Right renal pelvis (tissue), 4 donors: ENCODE measurements at places on chromosomes 6 and 20. TPM values are rescaled to one million over a fixed set of nuclear protein-coding genes. Genes with fewer than 3 reads are reported as not detected.

Gene HLA-DPB1
- polyA plus RNA-seq: 21.0 TPM

GRCh38 chr6:146224449-146224848 is 195.6 kb downstream of the GRM1 start:
- no peak for DNase-seq

DNA sequence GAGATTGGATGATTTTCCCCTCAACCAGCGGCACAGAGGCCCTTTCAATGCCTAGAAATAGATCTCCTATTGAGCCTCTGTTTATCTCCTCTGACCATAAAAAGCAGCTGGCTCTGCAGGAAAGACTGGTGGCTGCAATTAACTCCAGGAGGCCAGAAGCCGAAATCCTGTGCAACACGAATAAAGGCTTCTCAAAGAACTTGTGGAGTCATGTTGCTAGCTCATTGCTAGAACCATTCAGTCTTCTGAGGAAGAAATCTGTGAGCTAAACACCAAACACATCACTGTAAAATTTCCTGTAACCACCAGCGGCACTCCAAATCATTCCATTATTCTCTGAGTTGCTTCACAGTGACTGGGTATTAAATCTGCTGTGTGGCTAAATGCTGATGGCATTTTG is 49.1 kb upstream of the TPD52L1 start:
- no peak for DNase-seq

DNA sequence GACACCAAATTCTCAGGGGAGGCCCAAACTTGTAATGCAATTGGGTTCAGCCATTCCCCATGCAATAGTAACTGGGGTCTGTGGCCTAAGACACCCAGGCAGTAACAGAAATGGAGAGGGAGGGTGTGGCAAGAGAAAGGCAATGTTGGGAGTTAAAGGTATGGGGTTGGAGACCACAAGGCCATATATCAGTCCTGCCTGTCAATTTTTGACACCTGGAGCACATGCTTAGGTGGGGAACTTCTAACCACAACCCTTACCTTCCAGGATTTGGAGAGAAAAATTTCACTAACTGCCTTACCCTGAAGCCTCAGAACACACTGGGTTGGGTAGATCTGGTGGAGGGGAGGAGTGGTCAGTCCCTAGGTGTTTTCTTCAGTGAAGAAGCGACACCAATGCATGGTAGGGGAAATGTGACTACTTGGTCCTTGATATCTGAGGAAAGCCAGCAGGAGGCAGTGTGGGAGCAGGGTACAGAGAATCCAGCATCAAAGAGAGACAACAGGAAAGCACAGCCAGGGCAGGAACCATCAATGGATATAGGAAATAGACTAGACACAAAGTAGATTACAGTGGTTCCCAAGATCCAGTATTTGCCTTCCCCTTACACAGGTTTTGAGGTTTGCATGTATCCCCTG is 6.8 kb upstream of the USP49 start:
- no peak for DNase-seq

Gene SMOC2
- polyA plus RNA-seq: 36.5 TPM

Gene BCAS1
- 2.4 TPM for polyA plus RNA-seq

Gene CPXM1
- polyA plus RNA-seq: 234 TPM

DNA sequence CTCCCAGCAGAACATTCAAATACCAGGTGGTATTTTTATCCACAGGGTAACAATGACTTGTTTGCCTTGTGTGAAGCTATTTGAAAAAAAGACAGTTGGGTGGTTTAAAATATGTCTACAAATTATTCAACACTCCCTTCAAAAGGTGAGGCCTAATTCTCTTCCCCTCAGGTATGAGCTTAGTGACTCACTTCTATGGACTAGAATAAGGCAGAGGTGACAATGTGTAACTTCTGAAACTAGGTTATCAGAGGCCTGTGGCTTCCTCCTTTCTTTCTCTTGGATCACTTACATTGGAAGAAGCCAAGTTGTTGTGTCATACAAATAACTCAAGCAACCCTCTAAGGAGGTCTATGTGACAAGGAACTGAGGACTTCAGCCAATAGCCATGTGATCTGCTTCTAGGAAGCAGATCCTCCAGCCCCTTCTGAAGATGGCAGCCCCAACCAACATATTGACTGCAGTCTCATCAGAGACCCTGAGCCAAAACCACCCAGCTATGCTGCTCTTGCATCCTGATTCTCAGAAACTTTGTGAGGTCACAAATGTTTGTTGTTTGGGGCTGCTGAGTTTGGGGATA is 102.6 kb downstream of the SNAP25 start:
- no peak for DNase-seq

Gene MYLK2
- polyA plus RNA-seq: 0.94 TPM

DNA sequence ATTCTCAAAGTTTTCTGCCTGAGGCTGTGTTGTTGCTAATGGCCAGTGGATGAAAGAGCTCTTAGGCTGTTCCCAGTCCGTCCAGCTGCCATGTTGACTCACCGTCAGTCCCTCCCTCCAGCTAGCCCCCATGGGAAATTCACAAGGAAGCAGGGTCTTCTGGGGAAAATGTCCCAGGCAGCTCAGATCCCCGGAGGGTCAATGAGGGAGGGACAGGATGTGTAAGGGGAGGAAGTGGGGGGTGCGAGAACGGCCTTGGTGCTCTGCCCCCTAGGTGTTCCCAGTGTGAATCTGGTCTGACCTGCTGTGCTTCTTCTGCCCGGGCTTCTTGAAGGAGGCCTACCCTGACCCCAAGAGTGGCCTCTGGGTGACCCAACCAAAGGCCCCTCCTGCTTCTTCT is 65.9 kb downstream of the CEBPB start:
- DNase-seq: no peak

Gene EPHA7
- 47.4 TPM for polyA plus RNA-seq

GRCh38 chr20:22371843-22372242 is 212.5 kb downstream of the FOXA2 start:
- DNase-seq: no peak

DNA sequence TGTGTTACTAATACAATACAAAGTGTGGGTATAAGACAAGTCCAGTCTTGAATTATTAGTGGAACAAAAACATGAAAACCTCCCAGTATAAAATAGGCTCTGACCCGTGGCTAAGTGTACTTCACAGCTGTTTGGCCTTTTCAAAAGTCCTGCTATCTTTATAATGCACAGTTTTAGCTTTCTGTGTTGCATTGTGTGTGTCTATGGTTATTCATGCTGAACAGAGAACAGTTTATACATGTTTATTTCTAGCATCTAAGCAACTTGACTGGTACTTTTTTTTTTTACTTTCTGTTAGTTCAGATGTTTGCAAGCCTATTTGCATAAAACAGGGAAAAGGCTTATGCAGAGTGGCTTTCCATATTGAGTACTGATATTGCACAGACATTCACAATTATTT is 119.2 kb upstream of the CCN2 start:
- DNase-seq: no peak

DNA sequence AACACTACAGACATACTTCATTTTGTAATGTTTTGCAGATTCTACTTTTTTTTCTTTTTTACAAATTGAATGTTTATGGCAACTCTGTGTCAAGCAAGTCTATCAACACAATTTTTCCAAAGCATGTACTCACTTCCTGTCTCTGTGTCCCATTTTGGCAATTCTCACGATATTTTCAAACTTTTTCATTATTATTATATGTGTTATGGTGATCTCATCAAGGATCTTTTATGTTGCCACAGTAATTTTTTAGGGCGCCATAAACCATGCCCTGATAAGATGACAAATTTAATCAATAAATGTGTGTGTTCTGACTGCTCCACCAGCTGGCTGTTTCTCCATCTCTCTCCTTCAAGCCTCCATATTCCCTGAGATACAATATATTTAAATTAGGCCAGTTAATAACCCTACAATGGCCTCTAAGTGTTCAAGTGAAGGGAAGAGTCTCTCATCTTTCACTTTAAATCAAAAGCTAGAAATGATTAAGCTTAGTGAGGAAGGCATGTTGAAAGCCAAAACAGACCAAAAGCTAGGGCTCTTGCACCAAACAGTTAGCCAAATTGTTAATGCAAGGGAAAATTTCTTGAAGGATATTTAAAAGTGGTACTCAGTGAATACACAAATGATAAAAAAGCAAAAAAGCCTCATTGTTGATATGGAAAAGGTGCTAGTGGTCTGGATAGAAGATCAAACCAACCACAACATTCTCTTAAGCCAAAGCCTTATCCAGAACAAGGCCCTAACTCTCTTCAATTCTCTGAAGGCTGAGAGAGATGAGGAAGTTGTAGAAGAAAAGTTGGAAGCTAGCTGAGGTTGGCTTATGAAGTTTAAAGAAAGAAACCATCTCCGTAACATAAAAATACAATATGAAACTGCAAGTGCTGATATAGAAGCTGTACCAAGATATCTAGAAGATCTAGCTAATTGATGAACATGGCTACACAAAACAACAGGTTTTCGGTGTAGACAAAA is 194.4 kb upstream of the TAB2 start:
- no peak for DNase-seq

DNA sequence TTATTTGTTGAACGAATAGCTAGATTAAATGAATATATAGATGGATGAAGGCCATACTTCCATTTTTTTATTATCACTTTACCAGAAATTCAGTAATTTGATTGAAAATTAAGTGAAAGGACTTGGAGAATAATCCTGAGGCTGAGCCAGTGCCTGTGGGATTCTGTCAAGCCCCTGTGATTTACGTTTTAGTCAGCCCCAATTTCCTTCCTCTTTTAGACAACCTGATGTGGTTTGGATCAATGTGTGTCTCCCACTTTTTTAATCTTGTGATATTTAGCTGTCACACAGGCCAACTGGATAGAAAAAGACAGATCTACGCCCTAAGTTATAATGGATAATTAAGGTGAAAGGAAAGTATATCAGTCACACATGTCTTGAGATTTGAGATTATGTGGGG is 188.8 kb downstream of the EDN1 start:
- no peak for DNase-seq

GRCh38 chr6:2976571-2977085 is 5.3 kb upstream of the SERPINB6 start:
- no peak for DNase-seq

DNA sequence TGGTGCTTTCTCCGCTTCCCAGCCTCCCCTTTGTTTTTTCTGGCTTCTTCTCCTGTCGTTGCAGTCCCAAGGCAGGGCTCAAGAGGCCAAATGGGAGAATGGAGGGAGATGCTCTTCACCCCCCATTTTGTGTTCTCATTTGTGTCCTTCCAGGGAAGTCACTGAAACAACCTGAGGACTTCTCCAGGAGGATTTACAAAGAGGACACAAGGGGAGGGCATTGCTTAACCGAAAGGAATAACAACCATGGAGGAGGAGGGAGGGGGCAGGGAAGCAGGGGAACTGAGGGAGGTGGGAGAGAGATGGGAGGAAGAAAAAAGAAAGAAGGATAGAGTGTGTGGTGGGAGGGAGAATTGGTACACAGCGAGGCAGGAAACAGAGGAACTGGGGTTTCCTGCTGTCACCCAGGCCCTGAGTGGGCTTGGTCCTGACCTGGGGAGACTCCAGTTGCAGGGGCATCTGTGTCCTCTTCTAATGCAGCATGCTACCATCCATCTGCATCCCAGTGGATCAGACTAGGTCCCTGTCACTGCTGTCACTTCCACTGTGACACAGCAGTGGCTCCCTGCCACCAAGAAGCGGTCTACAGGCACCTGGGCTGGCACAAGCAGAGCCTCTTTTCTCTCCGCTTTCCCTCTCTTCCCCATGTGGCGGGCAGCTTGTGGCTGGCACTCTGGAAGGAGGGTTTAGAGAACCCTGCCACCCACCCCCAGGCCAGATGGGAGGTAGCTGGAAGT is 17.1 kb upstream of the MLN start:
- DNase-seq: no peak

DNA sequence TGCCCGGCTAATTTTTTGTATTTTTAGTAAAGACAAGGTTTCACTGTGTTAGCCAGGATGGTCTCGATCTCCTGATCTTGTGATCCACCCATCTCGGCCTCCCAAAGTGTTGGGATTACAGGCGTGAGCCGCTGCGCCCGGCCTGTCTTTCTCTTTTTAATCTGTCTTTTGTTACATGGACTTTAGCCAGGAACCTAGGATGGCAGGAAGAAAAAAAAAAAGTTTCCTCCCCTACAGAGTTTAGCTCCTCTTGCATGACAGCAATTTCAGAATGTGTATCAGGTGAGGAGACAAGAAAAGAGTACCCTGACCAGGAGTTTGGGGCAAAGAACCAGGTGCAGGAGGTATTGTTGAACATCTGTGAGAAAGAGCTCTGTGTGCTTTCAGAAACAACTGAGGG is 21.4 kb upstream of the TXLNB start:
- no peak for DNase-seq

DNA sequence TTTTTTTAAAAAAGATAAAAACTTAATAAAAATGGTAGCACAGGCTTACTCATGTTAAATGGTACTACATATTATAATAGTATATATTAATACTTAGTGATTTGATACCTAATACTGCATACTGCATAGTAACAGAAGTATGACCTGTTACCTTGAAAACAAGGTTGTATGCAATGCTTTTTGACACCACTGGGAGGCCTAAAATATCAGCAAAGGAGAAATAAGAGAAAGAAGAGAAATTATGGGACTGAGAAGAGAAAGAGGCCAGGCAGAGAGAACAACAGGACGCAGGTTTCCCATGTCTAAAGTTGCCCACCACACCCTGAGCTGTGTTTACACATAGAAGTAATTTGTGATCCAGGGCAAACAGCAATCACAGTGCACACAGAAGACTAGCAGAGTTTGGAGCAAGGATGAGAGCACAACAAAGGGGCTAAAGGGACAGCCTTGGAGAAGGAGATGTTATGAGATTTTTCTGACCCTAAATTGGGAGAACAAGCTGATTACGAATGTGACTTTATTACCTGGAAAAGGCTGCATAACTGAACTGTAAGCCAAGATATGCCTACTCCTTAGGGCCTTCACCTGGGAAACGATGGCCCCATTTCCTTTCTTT is 73.2 kb downstream of the ROS1 start:
- DNase-seq: no peak

Gene CNKSR3
- 64.0 TPM for polyA plus RNA-seq

DNA sequence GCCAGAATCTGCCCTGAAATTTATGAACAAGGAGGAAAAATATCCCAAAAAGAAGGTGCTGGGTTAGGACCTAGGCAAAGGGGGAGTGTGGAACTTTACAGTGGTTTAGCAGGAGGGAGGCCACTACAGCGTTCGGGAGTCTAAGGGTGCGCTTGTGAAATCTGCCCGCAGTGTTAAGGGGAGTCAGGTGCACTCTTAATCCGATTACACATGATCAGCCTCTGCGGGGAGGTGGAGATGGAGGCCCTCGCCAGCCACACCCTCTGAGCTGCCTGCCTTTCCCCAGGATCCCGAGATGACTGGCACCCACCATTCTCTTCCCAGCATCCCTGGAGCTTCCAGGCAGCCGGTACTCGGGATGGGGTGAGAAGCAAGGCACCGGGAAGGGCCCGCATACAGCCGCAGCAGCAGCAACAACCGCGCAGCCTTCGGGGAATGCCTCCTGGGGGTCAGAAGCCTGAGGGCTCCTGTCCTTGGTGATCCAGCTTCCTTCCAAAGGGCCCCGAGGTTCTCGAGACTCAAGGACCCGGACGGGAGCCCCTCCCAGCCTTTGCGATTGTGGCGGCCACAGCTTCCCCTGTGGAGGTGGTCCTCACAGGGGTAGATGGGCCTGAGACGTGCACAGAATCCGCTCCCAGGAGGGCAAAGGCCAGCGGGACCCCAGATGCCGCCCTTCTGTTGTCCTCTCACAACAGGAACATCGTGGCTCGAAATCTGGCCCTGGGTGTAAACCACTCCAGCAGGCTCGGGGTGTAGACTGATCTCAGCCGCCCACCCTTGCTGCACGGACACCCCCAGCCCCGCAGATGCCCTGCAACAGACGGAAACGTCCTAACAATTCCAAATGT is 57.3 kb upstream of the CST7 start:
- no peak for DNase-seq

GRCh38 chr6:144549837-144550747 is 265.0 kb downstream of the UTRN start:
- DNase-seq: no peak
